Left lung (tissue), 14 donors: ENCODE measurements at places on chromosomes 16 and 17. TPM values are rescaled to one million over a fixed set of nuclear protein-coding genes. Genes with fewer than 3 reads are reported as not detected.

Gene NPIPB13
- polyA plus RNA-seq, result 28.4 TPM

DNA sequence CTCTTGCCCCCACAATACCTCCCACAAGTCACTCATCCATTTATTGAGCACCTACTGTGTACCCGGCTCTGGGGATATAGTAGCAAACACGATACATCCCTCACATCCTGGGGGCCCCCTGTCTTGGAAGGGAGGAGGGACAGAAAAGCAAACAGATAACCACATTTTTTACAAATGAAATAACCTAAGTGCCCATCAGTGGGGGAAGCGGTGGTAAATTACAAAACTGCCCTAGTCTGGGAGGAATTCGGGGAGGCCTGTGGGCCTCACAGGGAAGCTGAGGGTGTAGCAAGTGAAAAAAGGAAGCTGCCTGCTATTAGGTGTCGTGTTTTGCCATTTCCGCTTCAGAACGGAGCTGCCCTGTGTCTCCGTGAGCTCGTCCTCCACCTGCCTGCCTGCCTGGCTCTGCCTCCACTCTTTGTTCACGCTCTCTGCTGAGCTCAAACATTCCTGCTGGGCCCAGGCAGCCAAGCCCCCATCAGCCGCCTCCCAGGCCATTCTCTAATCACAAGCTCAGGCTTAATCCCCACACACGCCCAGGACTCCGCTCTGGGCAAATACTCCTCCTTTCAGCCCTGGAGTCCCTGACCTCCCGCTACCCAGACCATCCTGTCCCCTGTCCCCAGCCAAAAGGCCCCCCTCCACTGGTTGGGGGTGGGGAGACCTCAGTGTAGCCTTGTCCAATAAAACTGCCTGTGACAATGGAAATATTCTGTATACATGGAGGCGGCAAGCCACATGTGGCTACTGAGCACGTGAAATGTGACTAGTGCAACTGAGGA is 10.2 kb upstream of the SEC14L5 start:
- DNase-seq, result no peak

Gene KRT12
- not detected for polyA plus RNA-seq

Gene PGAP6
- 52.8 TPM for polyA plus RNA-seq

DNA sequence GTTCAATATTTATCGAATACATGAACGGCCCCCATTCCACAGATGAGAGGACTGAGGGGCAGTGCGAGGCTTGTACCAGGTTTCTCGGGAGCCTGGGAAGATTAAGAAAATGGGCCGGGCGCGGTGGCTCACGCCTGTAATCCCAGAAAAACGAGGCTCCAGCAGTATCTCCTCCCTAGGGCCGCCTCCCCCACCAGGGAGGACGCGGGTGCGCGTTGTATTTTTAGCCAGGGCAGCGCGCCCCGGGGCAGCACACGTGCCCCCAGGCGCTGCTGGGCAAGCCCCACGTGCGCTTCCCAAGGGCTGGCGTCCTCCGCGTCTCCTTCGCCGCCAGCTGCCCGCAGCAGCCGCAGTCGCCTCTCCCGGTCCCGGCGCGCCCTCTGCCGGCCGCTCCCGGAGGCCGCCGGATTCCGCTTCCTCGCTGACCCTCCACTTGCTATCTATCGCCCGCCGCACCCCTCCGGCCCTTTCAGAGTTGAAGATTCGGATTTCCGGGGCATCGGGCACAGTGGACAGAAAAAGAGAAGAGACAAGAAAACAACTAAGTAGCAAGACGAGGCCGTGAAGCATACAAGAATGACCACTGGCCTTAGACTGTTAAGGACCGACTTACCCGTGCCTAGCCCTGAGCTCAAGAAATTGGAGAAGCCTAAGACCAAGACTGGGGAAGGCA is 1.9 kb upstream of the YBX2 start:
- DNase-seq, result peak; percentile 87

GRCh38 chr17:73986641-73987177 is 216.8 kb upstream of the RPL38 start:
- no peak for DNase-seq

Gene KRTAP4-3
- polyA plus RNA-seq, result not detected

DNA sequence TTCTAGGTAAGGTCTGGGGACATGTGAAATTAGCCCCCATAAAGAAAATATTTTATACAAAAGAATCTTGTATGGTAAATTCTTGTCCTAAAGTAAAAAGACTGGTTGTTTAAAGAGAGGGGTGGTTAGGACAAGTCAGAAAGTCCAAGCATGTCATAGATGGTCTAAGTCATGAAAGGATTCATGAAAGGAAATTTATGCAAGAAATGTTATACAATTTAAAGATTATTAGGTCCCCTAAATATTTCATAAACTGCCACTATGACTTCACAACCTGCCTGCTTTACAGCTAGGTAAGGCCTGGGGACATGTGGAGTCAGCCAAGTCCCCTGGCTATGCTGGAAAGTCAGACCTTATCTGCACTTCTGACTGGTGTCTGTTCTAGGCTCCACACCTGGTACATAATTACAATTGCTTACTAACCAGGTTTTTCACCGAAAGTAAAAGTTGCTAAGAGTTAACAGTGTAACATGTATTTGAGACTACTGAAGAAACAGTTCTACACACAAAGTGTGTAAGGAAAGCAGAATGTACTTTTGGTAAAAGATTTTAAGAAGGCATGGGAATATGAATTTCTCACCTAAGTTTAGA is 17.0 kb downstream of the N4BP1 start:
- DNase-seq, result no peak

GRCh38 chr17:34375426-34375997 is 12.5 kb upstream of the CCL1 start:
- no peak for DNase-seq

GRCh38 chr17:37674511-37674910 is 31.3 kb upstream of the DDX52 start:
- DNase-seq, result no peak

DNA sequence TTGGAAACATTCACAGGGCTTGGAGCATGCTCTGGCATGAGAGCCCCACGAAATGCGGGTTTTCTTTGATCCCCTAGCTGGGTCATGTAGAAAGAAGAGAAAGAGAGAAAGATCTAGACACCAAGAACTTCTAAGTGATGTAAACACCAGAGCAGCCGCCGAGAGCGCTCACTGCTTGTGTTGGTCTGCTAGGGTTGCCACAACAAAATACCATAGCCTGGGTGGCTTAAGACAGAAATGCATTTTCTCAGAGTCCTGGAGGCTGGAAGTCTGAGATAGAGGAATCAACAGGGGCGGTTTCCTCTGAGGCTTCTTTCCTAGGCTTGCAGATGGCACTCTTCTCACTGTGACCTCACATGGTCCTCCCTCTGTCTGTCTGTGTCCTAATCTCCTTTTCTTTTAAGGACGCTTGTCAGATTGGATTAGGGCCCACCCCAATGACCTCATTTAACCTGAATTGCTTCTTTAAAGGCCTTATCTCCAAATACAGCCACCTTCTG is 139.5 kb downstream of the CYLD start:
- DNase-seq, result peak; percentile 43

- no peak for DNase-seq
These were observed 114.6 kb downstream of the CYB561 start for GRCh38 chr17:63331301-63332061.

DNA sequence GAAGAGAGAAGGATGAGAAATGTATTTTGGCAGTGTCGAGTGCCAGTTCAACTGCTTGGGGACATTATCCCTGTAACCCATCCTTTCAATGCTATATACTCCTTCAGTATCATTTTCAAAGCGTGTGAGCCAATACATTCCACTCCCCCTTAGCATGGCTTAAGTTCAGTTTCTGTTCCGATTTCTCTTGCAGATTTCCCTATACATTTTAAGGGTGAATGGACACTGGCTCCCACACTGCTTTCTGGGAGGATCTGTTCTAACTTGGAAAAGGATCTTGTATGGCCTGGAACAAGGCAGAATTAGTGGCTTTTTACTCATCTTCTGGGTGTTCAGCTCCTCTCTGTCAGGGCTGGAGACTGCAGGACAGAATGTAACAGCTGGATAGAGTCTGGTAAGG is 333.8 kb downstream of the HAPSTR1 start:
- DNase-seq, result no peak

DNA sequence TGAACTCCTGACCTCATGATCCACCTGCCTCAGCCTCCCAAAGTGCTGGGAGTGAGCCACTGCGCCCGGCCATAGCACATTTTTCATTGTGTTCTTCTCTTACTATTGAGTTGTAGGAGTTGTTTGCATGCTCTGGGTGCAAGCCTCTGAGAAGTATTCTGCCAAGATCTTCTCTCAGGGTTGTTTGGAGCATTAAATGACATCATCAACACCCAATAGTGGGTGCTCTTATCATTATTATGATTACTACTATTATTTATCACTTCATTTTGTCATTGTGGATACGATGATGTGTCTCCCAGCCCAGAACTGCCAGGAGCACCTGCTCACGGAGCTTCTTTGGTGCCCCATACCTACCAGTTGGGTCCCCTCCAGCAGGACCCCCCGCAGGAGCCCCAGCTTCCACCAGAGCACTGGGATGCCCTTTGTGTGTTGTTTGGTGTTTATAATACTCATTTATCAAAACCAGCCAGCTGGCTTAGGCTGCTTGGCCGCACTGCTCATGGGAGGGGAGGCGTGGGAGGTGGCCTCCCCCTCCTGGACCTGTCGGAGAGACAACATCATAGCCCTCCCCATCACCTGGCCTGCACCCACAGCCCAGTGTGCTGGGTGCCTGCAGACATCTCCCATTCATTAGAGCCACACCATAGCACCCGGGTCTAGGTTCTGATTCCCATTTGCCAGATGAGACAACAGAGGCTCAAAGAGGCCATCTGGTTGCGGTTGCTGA is 12.9 kb upstream of the MAP2K3 start:
- no peak for DNase-seq

DNA sequence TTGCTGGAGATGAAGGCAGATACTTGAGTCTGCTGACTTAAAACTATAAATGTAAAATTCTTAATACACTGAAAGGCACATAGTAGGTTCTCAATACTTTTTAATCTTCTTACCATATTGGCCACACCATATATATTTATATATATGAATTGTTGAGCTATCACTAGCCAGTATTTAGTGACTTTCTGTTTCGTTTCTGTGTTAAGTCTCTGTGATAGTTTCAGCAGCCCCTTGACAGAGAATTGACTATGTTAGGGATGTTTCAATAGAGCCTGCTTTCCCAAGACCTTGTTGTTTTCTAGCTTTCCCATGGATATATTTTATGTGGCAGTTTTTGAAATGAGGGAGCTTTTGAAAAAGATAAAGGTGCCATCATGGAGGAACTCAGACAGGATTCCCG is 206.5 kb upstream of the GOT2 start:
- DNase-seq, result no peak

Gene SRL
- 6.4 TPM for polyA plus RNA-seq

Gene FBXL16
- 0.93 TPM for polyA plus RNA-seq

Gene PYY
- 0.68 TPM for polyA plus RNA-seq

Gene KRT33A
- not detected for polyA plus RNA-seq

DNA sequence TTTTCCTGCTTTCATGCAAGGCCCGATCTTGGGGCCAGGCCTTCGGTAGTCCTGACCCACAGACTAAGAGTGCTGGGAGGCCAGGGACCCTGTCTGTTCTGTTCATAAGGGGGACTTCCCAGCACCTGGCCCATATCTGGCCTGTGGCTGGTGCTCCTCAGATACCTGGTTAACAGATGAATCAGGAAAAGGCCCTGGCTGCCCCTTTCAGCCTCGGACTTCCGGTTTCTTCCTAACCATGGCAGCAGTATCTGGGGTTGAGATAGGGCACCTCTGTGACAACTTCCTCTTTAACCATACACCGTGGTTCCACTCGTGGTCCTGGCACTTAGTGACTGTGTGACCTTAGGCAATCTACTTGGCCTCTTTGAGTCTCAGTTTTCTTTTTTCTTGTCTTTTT is 18.4 kb downstream of the PLCG2 start:
- DNase-seq, result no peak

Gene TOX3
- 5.2 TPM for polyA plus RNA-seq

Gene PIGL
- polyA plus RNA-seq, result 47.1 TPM

DNA sequence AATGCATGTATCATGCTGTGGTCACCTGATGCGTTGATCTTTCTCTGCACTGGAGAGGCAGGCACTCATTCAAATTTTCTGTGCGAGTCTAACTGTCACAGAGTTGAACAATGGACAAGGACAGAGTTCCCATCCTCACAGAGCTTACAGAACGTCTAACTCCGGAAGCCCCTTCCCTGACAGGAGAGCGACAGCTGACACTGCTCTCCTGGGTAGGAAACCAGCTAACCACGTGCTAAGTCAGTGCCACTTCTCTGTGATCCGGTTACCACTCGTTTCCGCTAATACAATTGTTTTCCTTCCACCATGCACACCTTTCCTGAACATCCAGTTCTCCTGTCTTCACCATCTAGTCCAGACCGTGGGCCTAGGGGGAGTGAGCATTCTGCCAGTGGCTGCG is 11.3 kb downstream of the KLHDC4 start:
- DNase-seq, result no peak

Gene SLC16A13
- polyA plus RNA-seq, result 5.0 TPM

DNA sequence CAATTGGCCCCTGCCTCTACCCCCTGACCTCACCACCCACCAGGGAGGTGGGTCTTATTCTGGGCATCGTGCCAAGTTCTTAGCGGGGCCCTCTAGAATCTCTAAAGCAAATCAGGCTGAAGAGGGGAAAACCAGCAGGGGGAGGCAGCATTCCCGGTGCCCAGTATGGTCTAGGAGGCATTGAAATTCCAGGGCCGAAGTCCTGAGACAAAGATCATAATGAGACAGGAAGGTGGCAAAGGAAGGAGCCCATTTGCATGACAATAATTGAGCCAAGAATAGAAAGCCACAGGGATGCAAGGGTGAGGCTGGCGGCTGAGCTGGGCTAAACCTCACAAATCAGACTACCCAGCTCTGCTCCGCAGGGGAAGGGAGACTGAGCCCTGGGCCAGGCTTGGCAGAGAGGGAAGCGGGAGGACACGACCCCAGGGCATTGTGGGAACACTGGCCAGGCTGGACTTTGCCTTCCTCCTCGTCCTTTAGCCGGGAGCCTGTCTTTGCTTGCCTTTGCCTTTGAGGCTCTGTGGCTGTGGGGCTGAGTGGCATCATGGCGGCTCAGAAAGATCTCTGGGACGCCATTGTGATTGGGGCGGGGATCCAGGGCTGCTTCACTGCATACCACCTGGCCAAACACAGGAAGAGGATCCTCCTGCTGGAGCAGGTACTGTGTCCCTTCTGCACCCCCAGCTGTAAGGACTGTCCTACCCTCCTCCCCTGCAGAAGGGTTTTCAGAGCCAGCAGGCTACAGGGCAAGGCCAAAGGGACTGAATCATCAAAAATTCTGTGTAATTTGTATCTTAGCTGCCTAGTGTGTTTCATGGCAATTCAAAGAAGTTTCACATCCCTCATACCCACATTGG is at the start of gene PIPOX:
TSS of gene PIPOX (plus strand) at position 463 of the 860 bp plus-strand sequence. CDS start at position 548, 85 bp downstream.
- DNase-seq, result peak; percentile 46

Gene CPPED1
- 9.8 TPM for polyA plus RNA-seq

- peak; percentile 90 for DNase-seq
These were observed 19.9 kb downstream of the CLEC16A start for GRCh38 chr16:10964039-10964890.

Gene NUBP1
- polyA plus RNA-seq, result 31.3 TPM

DNA sequence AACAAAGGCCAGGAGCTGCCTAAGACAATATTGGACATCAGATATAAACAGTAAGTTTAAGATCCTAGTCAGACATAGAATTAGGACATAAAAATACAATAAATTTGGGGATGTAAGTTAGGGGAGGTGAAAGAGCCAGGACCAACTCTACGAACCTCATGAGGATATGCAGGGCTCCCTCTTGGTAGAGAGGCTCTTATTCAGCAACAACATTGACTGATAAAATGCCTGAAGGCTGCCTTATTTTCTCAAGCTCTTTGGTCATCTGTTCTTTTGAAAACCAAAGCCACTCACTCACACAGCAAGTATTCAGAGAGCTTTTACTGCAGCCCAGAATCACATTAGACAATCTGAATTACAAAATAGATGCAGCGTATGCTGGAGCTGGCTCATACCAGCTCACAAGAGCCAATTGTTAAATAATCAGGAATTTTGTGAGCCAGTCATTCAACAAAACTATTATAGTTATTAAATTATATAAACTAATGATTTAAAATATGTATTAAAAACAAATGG is 108.6 kb upstream of the CLEC3A start:
- no peak for DNase-seq
